ENCODE measurements at places on chromosomes 2 and 18.

DNA sequence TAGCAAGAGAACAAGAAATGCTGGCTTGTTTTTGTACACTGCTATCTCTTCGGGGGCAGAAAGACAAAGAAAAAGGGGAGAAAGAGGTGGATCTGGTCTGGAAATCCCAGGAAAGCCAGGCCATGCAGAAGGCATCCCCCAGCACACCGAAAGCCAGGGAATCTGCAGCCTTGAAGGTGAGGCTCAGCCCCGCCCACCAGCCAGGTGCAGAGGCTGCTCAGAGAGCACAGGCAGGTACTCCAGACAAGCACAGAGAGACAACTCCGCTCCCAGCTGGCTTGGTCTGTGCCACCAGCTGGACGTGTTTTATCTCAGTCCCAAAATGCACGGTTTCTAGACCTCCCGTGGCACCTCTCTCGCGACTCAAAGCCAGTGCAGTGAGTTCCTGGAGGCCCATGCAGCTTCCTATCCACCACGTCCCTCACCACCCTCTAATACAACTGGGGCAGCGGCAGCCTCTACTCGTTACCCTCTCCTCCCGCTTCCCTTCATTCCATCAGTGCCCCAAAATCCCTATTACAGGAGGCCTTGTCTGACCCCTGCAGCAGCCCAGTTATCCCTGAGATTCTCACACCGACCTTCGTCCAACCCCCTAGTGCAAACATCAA, 62.8 kb downstream of the HDAC4 start:
- DNase-seq: no peak

- no peak for DNase-seq
These were observed 8.2 kb upstream of the APOB start for GRCh38 chr2:21052044-21052443.

GRCh38 chr2:182694189-182694588, 21.9 kb upstream of the DNAJC10 start:
- no peak for DNase-seq

DNA sequence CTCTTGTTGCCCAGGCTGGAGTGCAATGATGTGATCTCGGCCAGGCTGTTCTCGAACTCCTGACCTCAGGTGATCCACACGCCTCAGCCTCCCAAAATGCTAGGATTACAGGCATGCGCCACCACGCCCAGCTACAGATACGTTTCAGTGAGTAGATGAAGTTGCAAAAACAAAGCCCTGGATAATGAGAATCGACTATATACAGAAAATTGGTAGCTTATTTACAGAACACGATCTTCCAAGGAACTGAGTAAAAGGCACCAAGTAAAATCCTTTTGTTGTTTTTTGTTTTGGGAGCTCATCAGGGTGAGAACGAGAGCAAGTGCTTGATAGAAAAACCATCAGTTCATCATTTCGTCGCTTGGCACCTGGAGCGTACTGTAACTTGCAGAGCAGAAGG, 62.8 kb downstream of the MYCN start:
- DNase-seq: no peak

GRCh38 chr18:58970943-58971790, 106.5 kb downstream of the ZNF532 start:
- no peak for DNase-seq

- no peak for DNase-seq
These were observed 4.3 kb downstream of the UBXN2A start for GRCh38 chr2:23944527-23944926.

GRCh38 chr2:119716284-119716672, 37.3 kb downstream of the TMEM177 start:
- no peak for DNase-seq

DNA sequence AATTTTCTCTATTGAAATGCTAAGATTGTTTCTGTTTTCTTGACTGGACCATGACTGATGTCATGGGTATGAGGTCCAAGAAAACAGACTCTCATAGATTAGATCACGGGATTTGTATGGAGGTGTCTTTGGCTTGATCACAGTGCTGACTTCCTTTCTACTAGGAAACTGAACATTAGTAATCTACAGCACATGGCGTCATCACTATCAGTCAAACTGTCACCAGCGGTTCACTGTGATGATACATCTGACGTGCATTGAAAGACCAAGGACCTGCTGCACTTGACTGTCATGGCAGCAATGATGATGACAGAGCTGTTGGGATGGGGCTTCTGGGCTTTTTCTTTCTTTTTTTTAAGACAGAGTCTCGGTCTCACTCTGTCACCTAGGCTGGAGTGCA, 28.2 kb upstream of the IMPA2 start:
- no peak for DNase-seq

- DNase-seq: no peak
These were observed 5.2 kb downstream of the CTDP1 start for GRCh38 chr18:79684787-79685186.

GRCh38 chr2:128516938-128517337, 198.3 kb upstream of the HS6ST1 start:
- no peak for DNase-seq

DNA sequence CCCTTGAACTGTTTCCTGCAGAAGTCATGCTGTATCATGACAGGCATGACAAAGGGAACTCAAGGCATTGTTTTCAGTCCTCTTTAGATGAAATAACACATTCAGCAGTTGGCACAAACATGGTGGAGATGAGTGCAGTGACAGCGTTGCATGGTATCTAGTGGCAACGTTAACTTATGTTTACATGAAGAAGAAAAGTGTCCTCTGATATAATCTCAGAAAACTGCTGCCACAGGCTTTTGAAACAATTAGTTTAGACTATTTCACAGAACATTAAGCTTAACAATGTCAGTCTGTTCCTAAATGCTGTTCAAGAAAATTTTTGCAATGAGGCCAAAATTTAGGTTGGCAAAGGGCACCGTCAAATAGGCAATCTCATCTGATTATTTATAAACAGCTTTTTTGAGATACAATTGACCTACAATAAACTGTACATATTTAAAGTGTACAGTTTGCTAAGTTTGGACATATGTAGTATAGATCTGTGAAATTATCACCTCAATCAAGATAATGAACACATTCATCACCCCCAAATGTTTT, 64.7 kb downstream of the LYPD6B start:
- no peak for DNase-seq

Data from OCI-LY7 (cell line).